ENCODE measurements at places on chromosomes 2 and 18. TPM values are rescaled to one million over a fixed set of nuclear protein-coding genes. Genes with fewer than 3 reads are reported as not detected.

- no peaks in the 10 kb centered on the region for H3K36me3 ChIP-seq
- H3K27me3 ChIP-seq = no peaks in the 10 kb centered on the region
- no peak overlapping the region for H3K4me3 ChIP-seq
Observed at GRCh38 chr2:148360662-148361061, 283.9 kb upstream of the EPC2 start.

DNA sequence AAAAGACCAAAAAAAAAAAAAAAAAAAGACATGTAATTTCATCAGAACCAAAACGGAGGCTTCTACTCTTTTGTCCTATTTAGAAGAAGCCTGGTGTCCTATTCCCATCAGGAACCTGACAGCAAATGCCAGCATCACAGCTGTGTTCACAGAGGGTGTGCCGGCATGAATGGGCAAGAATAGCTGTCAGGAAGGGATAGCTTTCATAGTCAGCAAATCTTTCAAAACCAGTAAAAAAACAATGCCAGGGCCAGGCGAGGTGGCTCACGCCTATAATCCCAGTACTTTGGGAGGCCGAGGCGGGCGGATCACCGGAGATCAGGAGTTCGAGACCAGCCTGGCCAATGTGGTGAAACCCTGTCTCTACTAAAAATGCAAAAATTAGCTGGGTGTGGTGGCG is 231.8 kb upstream of the PXDN start:
- peak; percentile 36 for DNase-seq
- peaks cover 6% of the 10 kb centered on the region for H3K27me3 ChIP-seq
- H3K36me3 ChIP-seq = no peaks in the 10 kb centered on the region
- H3K27ac ChIP-seq = no peak overlapping the region
- peaks cover 20% of the 10 kb centered on the region for H3K4me1 ChIP-seq

DNA sequence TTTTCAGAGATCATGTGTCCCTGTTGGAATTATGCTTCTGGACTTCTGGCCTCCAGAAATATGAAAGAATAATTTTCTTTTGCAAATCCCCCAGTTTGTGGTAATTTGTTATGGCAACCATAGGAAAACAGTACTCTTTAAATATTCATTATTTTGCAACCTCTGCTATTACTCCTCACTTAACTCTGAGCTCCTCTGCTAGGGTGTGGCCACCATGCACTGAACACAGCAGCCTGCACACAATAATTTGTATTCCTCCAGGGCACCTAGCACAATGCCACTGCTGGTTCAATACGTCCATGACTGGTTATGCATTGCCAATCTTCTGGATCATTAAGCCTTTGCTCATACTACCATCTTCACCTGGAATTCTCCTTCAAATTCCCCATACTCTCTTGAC is 232.0 kb downstream of the CNTNAP5 start:
- H3K27ac ChIP-seq = no peak overlapping the region
- H3K27me3 ChIP-seq = no peaks in the 10 kb centered on the region
- H3K36me3 ChIP-seq = no peaks in the 10 kb centered on the region

DNA sequence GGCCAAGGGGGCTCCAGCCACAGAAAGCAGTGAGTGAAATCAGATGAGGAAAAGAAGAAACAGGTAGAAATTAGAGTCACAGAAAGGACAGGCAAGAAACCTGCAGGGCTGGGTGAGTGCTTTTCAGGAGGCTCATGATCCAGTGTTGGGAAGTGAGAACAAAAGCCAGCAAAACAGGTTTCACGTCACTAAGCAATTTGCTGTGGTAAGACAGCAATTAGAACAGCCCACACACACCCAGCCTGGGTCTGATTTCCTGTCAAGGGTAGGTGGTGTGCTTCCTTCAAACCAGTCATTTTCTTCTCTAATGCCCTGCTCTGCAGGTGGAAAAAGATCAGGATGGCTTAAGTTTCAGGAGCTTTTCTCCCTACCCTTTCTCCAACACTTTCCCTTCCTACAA is 52.9 kb upstream of the XDH start:
- no peak for DNase-seq
- no peak overlapping the region for H3K27ac ChIP-seq
- H3K36me3 ChIP-seq = no peaks in the 10 kb centered on the region
- H3K4me3 ChIP-seq = no peak overlapping the region
- no peaks in the 10 kb centered on the region for H3K27me3 ChIP-seq

GRCh38 chr2:222606306-222606705 is 49.6 kb downstream of the FARSB start:
- H3K27ac ChIP-seq = no peak overlapping the region
- no peak overlapping the region for H3K4me3 ChIP-seq
- H3K36me3 ChIP-seq = no peaks in the 10 kb centered on the region
- no peaks in the 10 kb centered on the region for H3K27me3 ChIP-seq
- H3K4me1 ChIP-seq = no peaks in the 10 kb centered on the region
- peak; percentile 4 for DNase-seq

GRCh38 chr18:26458526-26459232 is 89.7 kb downstream of the KCTD1 start:
- peaks cover 7% of the 10 kb centered on the region for H3K36me3 ChIP-seq
- no peak overlapping the region for H3K4me3 ChIP-seq
- peaks cover 26% of the 10 kb centered on the region for H3K4me1 ChIP-seq
- DNase-seq = no peak

DNA sequence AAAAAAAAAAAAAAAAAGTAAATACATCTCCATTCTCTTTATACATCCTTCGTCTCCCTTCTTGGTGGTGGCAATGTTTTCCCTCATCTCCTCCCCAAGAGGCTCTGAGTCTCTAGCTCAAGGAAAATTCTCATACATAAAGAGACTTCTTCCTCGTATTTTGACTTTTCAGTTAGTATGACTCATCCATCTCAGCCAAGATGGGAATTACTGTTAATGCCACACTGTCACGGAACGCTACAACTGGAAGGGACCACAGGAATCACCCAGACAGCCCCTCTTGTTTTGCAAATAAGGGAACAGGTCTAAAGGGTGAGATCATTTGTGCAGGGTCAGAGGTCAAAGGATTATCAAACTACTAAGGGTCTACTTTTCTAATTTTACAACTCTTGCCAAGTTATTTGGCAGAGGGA is 19.5 kb downstream of the NFE2L2 start:
- H3K27me3 ChIP-seq = no peaks in the 10 kb centered on the region
- DNase-seq = peak; percentile 36
- H3K4me3 ChIP-seq = no peak overlapping the region
- peaks cover 27% of the 10 kb centered on the region for H3K4me1 ChIP-seq
- no peak overlapping the region for H3K27ac ChIP-seq

The HDAC4 gene
- 15.0 TPM for total RNA-seq

The DPP4 gene
- 13.4 TPM for total RNA-seq

The GRB14 gene
- total RNA-seq = 2.9 TPM

Measured in muscle of leg (tissue), 16 donors.